ENCODE measurements at places on chromosomes 4 and X.

DNA sequence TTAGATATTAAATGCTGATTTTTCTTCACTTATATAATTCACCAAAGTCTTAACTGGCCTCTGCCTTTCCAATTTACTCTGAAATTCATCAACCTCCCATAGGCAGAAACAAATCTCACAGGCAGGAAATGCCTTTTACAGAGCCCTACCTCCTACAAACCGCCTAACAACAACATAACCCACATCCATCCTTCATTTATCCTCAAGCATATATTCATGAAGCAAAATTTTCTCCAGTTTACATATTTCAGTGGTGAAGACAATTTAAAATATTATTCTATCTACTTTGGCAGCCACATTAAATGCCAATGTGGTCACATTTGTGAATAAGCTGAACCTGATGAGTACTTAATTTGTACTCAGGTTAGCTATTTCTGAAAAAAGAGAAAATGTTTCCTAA lies 30.3 kb downstream of the SEPSECS start:
- DNase-seq, result no peak

DNA sequence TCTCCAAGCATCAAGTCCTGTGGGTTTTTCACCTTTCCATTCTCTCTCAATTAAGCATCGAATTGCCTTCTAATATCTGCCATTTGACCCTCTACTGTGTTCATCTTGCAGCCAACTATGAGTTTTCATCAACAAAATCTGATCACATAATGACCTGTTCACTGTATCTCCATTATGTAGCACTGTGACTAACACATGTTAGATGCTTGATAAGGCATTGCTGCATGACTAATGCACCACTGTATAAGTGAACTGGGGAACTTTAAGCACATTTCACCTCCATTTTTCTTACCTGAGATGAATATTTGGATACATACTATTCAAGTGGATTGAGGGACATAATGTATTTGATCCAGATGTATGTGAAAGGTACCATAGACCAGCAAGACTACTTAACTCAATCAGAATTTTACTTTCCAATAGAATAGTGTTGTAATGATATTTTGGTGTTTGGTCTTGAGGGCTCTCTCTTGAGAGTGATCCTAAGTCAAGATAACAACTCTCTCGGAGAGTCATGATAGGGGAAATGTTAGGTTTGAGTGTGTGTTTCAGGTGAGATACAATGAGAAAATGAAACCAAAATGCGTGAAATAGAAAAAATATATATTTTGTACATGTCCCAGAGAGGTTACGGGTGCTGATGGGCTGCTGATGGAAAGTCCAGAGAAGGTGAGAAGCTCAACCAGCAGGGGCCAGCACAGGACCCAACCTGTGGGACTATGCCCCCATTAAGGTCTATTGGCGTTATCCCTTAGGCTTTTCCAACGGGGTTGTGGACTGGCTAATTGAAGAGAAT lies 60.2 kb upstream of the HS3ST1 start:
- DNase-seq, result no peak

GRCh38 chr4:110898290-110898689 lies 275.4 kb upstream of the PITX2 start:
- DNase-seq, result no peak

DNA sequence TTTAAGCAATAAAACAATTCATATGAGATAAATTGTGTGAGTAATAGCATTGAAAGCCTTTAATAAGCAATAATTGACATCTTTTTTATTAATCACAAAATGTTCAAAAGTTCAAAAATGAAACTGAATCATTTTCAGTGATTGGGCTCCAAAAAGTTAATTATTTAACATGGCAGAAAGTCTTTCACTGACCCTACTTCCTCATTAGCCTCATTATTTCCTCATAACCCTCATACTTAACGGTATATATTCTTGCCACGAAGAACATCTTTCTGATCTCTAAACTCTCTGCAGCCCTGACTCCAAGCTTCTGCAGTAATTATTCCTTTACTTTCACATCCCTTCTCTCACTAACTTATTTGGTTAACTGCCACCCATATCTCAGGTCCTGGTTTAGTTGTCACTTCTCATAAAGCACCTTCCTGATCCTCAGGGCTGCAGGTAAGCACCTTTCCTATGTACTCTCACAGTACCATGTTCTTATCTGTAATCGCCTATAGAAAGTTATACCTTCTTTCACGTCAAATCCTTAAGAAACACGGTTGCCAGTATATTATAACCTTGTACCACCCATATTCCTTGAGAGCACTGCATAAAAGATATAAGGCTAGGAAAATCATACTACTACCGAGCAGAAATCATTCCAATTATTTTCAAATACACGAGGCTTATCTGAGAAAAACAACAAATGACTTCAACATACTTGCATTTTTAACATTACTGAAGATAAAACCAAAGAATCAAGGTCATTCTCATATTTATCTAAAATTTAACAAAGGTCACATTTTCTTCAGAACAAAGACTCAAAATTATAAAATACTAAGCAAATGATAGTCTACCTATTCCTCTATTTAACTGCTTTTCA lies 72.2 kb downstream of the PPP3CA start:
- no peak for DNase-seq

GRCh38 chr4:111717921-111718320 lies 427.3 kb upstream of the FAM241A start:
- no peak for DNase-seq

GRCh38 chr4:60326735-60327134 lies 873.4 kb upstream of the ADGRL3 start:
- no peak for DNase-seq

GRCh38 chr4:107824350-107825071 lies at the start of gene SGMS2:
Gene SGMS2, plus strand, starts transcription at chr4:107824932. Its CDS starts 70,622 bp downstream, at chr4:107895554.
- no peak for DNase-seq

DNA sequence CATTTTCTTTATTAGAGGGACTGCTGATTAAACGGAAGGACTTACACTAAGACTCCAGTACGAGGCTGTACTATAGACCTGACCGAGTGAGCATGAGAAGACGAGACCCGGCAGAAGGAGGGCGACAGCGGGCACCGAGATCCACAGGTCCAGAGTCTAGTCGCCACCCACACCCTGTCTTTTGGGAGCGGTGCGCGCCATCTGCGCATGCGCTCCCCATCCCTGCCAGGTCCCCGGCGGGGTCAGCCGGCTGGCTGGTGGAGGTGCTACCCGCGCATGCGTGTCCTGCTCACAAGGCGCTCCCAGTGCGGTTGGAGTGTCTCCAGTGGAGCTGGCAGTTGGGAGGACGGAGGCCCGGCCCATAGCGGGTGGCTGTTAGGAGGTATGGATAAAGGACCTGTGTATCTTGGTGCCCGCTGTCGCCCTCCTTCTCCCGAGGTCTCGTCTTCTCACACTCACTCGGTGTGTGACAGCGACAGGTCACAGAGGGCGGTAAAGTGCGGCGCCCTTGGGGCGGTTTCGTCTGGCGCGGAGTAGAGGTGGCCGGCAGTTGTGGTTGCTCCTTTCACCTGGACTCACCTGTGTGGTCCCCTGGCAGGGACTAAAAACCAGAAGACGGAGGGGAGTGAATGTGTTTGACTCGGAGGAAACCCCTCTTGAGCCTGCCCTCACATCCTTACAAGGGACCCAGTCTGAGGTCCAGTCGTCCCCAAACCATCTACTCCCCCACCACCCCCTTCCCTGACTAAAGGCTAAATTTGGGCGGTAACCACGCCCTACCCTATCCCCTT lies 7.6 kb upstream of the HSD17B10 start:
- no peak for DNase-seq

- DNase-seq, result no peak
These were observed 12.0 kb downstream of the COL4A6 start for GRCh38 chrX:108426262-108426661.

- DNase-seq, result no peak
These were observed 4.9 kb upstream of the HAUS7 start for GRCh38 chrX:153475271-153475670.

GRCh38 chr4:140816806-140817510 lies 60.8 kb upstream of the TBC1D9 start:
- no peak for DNase-seq

- DNase-seq, result no peak
These were observed 38.1 kb upstream of the IRAK1 start for GRCh38 chrX:154057791-154058190.

- DNase-seq, result no peak
These were observed 6.0 kb upstream of the IL3RA start for GRCh38 chrX:1330605-1331004.

- DNase-seq, result no peak
These were observed 337.9 kb upstream of the FGF13 start for GRCh38 chrX:139049465-139049864.

GRCh38 chrX:155682834-155683233 lies 70.1 kb upstream of the TMLHE start:
- DNase-seq, result no peak

- DNase-seq, result no peak
These were observed 86.0 kb upstream of the GIMD1 start for GRCh38 chr4:106454581-106454980.

DNA sequence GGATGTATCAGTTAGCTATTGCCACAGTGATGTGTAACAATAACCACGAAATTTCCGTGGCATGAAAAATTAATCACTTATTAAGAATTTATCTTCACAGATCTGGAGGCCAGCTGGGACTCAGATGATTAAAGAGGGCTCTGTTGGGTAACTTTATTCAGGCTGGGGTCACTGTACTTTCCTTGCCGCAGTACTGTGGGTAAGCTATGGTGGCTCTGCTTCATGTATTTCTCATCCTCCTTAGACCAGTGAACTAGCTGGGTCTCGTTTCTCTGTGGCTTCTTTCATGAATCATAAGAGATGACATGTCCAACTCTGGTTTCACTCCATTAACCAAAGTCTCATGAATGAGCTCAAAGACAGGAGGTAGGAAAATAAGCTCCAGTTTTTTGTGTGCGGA lies 13.5 kb downstream of the TEX13B start:
- no peak for DNase-seq

GRCh38 chr4:166594326-166594946 lies 639.9 kb downstream of the SPOCK3 start:
- DNase-seq, result no peak

DNA sequence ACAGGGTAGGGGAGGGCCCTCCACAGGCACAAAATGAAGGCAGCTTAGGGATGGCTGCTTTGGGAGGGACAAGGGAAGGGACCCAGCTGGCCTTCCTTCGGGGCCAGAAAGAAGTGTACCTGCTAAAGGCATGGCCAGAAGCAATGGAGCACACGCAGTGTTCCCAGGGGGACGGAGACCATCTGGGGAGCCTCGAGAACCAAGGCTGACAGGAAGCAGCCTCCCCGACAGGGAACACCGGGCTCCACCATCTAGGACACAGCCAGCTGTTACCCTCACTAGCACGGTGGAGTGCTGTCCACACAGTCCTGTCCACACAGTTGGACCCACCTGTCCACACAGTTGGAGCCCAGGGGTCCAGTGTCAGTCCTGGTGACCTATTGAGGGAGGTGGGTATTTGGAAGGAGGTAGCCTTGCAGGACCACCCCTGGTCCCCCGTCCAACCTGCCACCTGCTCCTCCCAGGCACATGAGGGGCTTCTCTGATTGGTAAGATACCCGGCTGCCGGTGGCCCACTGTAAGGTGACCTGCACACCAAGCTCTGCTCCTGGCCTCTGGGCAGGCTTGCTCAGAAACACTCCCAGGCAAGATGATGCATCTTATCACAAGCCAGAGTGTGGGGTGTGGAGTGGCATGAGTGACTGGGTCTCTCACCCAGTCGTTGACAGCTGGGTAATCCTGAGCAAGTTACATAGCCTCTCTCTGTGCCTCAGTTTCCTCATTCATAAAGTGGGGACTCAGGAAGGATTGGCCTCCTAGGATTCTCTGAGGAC lies 20.5 kb upstream of the AFAP1 start:
- DNase-seq, result no peak

GRCh38 chr4:51906167-51906958 lies 63.4 kb downstream of the DCUN1D4 start:
- DNase-seq, result no peak

DNA sequence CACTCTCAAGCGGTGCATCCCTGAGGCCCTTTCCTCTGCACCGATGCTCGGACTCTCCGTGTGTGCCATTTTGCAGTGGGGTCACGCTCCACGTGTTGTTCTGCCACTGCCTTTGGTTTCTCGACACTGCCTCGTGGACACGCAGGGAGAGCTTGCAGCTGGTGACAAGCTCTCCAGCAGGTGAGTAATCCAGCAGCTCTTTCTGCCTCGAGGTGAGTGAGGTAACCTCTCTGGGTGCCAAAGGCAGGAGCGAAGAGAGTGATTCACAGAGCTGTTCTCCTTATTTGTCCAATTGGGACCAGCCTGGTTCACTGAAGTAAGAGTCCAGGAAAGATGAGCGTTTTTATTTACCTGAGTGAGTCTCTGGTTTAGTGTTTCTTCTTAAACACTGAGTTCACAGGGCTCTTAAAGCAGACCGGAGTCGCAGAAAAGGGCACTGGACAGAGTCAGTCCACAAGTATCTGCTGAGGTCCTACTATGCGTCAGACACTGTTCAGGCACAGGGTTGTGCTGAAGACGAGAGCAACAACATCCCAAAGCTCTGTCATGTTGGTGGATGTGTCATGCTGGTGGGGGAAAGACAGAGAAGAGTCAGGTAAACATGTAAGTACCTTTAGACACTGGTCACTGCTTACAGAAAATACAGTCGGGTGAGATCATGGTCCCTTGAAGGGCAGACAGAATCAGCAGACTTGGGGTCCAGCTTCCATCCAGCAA lies 61.8 kb downstream of the FHDC1 start:
- DNase-seq, result no peak

- no peak for DNase-seq
These were observed 112.9 kb downstream of the CPZ start for GRCh38 chr4:8705161-8706145.

DNA sequence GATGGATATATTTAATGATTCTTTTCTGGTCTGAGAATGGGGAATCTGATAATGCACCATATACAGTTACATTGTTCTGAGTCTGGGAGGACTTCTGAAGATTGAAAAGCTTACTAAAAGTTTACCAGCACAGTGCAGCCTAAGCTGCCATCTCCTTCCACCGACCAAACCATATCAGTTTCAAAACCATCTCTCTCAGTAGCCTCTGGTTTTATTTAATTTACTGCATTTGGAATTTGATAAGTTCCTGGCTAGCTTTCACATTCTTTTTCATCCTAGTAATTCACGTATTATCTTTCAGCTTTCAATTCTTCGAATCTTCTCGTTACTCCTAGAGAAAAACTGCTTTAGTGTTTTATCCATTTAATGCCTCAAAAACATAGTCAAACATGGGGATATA lies 181.4 kb upstream of the HCCS start:
- no peak for DNase-seq

GRCh38 chrX:18931972-18932371 lies 51.9 kb downstream of the PHKA2 start:
- DNase-seq, result no peak

Data from KG1 (cell line).